ENCODE measurements at places on chromosomes 1 and 21. TPM values are rescaled to one million over a fixed set of nuclear protein-coding genes. Genes with fewer than 3 reads are reported as not detected.

HJV gene
- not detected for total RNA-seq

- no peaks in the 10 kb centered on the region for H3K36me3 ChIP-seq
- no peak for DNase-seq
- no peaks in the 10 kb centered on the region for H3K27me3 ChIP-seq
- no peak overlapping the region for H3K4me3 ChIP-seq
Measured at GRCh38 chr1:87300628-87301027, 28.1 kb upstream of the LMO4 start.

PCSK9 gene
- 25.7 TPM for total RNA-seq

DNA sequence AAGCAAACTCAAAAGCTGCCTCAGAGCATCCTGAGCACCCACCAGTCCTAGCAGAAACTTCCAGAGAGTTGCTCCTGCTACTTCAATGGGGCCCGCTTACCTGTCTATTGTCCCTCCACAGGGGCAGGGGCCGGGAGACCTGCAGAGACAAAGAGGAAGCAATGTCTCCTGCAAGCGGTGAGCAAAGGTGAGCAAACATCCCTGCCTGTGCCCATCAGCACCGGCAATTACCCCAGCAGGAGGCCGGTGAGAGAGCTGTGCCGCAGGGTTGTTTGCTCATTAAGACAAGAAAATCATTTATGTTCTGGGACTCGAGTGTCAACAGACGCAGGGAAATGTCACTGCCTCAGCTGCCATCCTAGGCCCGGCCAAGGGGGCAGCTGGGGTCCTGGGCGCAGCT, 53.8 kb upstream of the TARDBP start:
- peaks cover 4% of the 10 kb centered on the region for H3K27me3 ChIP-seq
- H3K36me3 ChIP-seq = no peaks in the 10 kb centered on the region
- H3K27ac ChIP-seq = no peak overlapping the region

DNA sequence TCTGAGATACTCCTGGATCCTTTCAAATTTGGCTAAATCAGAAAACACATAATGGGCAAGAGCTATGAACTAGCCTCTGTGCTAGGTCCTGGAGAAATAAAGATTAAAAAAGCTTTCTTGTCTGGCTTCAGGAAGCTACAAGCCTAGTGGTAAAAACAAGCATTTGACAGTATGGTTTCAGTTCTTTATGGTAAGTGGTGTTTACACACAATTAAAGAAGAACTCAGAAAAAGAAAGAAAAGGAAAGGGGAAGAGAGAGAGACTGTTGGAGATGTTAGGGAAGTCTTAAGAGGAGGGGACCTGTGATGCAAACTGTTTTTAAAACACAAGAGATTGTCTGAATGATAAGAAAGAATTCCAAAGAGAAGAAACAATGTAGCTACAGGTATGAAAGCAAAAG, 1.8 kb downstream of the OR10J1 start:
- no peak for DNase-seq
- no peaks in the 10 kb centered on the region for H3K4me1 ChIP-seq
- H3K27me3 ChIP-seq = no peaks in the 10 kb centered on the region

GPR3 gene
- total RNA-seq = 0.18 TPM

DNA sequence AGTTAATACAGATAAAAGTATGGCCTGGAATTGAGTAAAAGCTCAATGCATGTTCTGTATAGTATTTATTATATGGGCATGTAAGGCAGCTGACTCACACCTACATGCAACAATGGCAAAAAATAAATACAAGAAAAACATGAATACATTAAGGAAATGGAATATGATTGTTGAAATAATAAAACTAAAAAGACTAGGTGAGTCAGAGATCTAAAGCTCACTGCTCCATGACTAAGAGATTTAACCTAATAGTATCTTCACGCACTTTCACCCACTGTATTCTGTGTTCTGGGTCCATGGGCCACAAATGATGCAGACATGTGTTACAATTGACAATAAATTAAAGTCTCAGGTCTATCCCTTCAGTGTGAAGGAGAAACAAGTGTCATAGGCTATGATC, 607.0 kb downstream of the AGBL4 start:
- no peaks in the 10 kb centered on the region for H3K27me3 ChIP-seq
- no peaks in the 10 kb centered on the region for H3K4me1 ChIP-seq
- H3K4me3 ChIP-seq = no peak overlapping the region
- DNase-seq = no peak

OR2T3 gene
- not detected for total RNA-seq

AADACL4 gene
- not detected for total RNA-seq

DNA sequence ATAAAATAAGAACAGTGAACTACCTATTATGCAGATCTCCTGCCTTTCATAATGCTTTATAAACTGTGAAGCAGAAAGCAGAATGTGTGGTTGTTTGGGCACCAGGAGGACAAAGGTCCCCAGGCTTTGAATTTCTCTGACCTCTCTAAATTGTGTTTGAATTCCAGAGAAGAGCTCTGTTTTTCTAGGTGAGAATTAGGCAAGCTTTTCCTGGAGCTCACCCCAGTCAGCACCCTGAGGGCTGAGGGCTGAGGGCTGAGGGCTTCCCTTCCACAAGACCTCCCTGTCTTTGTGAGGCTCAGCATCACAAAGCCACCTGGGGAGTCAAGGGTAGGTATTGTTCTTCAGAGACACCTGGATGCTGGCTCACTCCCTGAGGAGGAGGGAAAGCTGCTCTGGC, 45.5 kb upstream of the LRIG2 start:
- H3K27me3 ChIP-seq = no peaks in the 10 kb centered on the region
- no peaks in the 10 kb centered on the region for H3K36me3 ChIP-seq
- no peak overlapping the region for H3K4me3 ChIP-seq

DNA sequence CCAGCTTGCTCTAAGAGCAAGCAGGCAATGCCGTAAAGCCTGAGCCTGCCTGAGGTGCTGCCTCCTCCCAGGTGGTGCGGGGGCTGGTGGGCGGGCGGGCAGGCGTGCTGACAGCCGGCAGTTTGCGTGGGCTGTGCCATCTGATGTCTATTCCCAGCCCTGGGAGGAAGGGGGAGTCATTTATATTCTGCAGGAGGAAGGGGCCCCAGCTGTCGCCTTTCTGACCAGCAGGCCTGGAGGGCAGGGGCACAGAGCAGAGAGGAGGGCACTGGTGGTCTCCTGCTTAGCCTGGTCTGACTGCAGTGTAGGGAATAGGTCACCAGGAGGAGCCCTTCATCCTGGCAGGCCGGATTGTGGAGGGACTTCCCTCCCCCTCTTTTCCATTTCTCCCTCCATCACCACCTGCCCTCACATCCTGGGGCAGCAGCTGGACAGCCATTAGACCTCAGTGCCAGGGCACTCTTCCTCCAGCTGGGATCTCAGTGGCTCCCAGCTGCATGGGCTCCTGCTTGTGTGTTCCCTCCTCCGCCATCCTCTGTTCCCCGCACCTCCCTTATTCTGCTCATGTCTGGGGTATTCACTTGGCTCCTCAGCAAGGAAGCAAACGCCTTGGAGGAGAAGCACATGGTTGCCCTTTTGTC, 4.4 kb downstream of the CYB561D1 start:
- H3K4me3 ChIP-seq = no peak overlapping the region
- no peak overlapping the region for H3K27ac ChIP-seq

SH3D21 gene
- total RNA-seq = 8.5 TPM

- no peaks in the 10 kb centered on the region for H3K4me1 ChIP-seq
- H3K36me3 ChIP-seq = no peaks in the 10 kb centered on the region
- H3K4me3 ChIP-seq = no peak overlapping the region
Measured at GRCh38 chr21:20971296-20971921, 26.8 kb upstream of the NCAM2 start.

DNA sequence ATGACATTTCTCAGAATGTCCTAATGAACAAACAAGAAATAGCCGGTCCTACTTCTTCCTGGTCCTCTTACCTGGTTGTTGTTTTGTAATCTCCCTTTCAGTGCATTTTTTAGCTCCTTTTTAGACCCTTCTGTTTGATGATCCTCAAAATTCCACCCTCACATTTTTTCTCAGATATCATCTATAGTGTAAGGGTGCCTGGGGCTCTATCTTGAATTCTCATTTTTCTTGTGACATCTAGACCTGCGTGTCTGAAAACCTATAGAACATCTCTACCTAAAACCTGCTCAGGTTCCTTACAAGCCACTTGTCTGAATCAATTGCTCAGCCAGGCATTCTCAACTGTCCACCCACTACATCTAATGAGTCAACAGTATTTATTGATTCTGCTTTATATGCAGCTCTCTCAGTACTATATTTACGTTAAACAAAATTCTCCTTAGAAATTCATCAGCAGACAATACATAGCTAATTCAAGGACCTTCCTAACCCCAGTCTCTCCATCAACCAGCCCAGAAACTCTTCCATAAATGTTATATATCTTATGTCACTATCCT, 36.5 kb upstream of the USH2A start:
- H3K27ac ChIP-seq = no peak overlapping the region
- no peak overlapping the region for H3K4me3 ChIP-seq
- no peaks in the 10 kb centered on the region for H3K4me1 ChIP-seq
- no peak for DNase-seq

CCDC30 gene
- 10.2 TPM for total RNA-seq

XCL2 gene
- 2.0 TPM for total RNA-seq

- H3K27me3 ChIP-seq = no peaks in the 10 kb centered on the region
- no peak overlapping the region for H3K4me3 ChIP-seq
- no peaks in the 10 kb centered on the region for H3K36me3 ChIP-seq
- no peaks in the 10 kb centered on the region for H3K4me1 ChIP-seq
- H3K27ac ChIP-seq = no peak overlapping the region
Measured at GRCh38 chr1:236108027-236108648, 34.2 kb upstream of the GPR137B start.

TRIM63 gene
- total RNA-seq = 0.53 TPM

DNA sequence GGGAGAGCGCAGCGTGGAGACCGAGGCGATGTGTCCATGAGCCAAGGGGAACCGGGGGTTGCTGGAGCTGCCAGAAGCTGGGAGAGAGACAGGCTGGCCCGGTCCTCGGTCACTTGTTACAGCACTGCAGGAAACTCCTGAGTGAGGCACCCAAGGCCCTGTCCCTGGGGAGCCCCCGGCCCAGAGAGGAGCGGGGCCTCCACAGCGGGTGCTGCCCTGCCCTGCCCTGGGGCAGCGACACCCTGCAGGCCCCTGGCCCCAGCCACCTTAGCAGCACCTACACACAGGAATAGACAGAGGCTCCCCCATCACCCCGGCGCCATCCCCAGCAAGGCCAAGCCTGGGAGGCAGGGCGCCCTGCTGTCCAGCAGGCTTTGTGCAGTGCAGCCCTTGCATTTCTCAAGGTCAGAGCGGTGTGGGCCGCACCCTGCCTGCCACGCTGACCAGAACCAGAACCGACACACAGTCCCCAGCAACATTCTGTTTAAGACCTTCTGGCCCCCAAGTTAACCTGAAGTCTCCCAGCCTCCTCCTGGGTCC, 6.6 kb upstream of the MEGF6 start:
- no peak overlapping the region for H3K4me3 ChIP-seq
- peaks cover 49% of the 10 kb centered on the region for H3K4me1 ChIP-seq
- DNase-seq = no peak
- no peaks in the 10 kb centered on the region for H3K36me3 ChIP-seq
- H3K27ac ChIP-seq = no peak overlapping the region

DNA sequence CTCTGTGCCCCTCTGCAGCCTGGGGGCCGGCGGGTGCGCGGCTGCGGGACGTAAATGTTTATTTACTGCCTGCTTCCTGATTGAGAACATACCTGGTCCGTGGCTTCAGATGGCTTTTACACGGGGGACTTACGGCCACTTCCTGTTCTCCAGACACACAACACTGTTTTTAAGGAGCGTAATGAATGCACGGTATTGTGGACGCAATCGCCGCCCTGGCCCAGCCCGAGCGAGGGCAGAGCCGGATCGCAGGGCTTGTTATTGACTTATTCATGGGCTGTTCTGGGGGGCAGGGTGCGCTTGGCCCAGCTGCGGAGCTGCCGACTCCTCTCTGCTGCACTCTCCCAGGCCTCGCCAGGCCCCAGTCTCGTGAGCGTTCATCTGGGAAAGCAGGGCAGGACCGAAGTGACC, 52.8 kb upstream of the ACTRT2 start:
- H3K27ac ChIP-seq = no peak overlapping the region
- H3K4me1 ChIP-seq = no peaks in the 10 kb centered on the region
- H3K36me3 ChIP-seq = no peaks in the 10 kb centered on the region
- peaks cover 25% of the 10 kb centered on the region for H3K27me3 ChIP-seq
- DNase-seq = no peak

GJA8 gene
- total RNA-seq = not detected
